ENCODE measurements at places on chromosomes 11 and 22.

- DNase-seq, result no peak
These were observed 32.5 kb downstream of the NADSYN1 start for GRCh38 chr11:71485466-71485865.

- no peak for DNase-seq
These were observed 11.5 kb upstream of the OR10A5 start for GRCh38 chr11:6834021-6834420.

- DNase-seq, result no peak
These were observed 580.3 kb downstream of the BRD1 start for GRCh38 chr22:49247194-49247924.

GRCh38 chr11:101445761-101446160, 138.0 kb downstream of the TRPC6 start:
- no peak for DNase-seq

Measured in stimulated activated CD8-positive, alpha-beta memory T cell treated with anti-CD3 and anti-CD28 coated beads, Interleukin-4, amount 100 ng/mL, for 4 hours (primary cell).